Activated CD8-positive, alpha-beta T cell treated with anti-CD3 and anti-CD28 coated beads for 36 hours (primary cell): ENCODE measurements at places on chromosomes 5 and 9. TPM values are rescaled to one million over a fixed set of nuclear protein-coding genes. Genes with fewer than 3 reads are reported as not detected.

DNA sequence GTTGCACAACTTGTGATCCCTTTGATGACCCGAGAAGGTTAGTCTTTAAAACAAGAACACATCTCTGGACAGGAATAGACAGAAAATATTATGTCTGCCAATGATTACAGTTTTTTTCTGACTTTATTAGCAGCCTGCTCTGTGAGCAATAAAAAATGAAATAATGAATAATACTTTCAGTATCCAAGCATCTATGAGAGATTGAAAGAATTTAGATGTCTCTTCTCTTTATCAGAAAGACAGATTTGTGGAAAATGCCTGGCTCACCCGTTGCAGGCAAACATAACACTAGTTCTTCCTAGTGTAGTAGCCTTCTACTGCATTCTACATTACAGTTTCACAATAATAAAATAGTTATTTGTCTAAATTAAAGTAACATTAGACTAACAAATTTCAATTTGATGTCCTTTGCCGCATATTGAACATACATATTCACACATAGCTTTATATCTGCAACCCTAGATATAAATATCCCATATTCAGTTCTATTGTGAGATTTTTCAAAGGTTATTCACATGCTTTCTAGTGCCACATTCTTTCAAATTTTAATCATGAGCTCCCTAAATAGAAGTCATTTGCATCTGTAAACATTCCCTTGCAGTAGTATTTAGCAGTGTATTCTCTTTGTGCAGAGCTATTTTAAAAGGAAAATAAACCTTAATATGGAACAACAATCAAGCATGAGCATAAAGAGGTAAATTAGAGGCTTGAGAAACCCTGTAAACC is 267.3 kb downstream of the EFNA5 start:
- no peak for DNase-seq

GRCh38 chr5:127804886-127805426 is 101.8 kb downstream of the CCDC192 start:
- no peak for DNase-seq

GRCh38 chr9:2624051-2624682 is 2.6 kb downstream of the VLDLR start:
- DNase-seq = no peak

DNA sequence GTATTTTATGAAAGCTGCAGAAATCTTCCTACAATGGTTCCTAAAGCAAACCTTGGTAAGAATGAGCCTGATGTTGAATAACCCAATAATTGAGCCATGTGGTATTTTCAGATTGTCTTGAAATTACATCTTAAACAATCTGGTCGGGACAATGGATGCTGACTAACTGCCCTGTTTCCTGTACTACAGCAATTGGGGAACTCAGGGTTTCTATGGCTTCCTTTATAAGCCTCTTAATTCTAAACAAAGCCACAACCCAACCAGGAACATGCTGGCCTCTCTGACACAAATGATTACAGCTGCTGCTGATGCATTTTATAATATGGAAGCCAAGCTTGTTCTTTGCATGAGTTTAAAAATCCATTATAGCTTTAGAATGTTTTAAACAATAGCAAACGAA is 30.2 kb downstream of the PTPN3 start:
- DNase-seq = peak; percentile 18

DNA sequence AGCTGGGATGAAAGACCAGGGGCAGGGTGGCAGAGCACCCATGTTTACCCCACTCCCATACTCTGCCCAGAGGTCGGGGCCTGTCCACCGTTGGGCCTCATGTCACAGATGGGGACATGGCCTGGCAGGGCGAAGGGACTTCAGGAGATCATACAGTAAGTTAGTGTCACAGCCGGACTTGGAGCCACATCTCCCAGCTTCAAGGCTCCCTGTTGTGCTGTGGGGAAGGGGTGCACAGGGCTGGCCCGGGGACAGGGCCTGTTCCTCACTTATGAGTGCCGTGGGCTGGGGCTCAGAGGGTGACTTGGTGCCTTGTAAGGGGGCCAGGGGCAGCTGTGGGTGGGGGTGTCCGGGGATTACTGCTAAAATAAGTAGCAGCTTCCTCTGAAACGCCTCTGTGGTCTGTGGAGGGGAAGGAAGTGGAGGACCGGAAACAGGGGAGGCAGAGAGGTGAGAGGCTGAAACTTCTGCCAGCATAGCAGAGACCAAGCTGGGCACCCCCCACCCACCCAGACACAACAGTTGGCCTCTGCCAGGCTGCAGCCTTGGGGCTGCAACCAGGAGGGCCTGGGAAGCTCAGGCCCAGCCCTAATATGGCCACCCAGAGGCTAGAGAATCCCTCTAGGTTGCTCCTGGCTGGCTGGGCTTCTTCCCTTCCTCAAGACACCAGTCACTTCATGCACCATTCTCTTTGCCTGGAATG is 41.1 kb upstream of the NEK6 start:
- DNase-seq = peak; percentile 90

The SPOCK1 gene
- not detected for total RNA-seq

DNA sequence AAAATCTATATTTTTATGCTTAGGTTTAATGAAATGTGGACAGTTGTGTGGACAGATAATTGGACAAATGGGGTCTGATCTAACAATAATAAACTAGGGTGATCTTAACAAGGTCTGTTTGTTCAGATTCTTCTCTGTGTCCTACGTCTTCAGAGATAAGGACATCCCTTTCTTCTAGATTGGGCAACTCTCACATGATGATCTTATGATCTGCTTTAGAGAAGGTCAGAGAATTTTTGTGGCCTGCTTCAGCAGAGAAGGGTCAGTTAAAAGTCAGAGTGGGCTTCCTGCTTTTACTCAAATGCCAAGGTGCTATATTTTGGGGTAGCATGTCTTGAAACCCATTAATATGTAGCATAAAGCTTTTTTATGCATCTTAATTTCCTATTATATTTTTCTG is 63.8 kb upstream of the RGMB start:
- DNase-seq = no peak

The FAM151B gene
- not detected for total RNA-seq

GRCh38 chr5:158458086-158458485 is 599.1 kb upstream of the CLINT1 start:
- no peak for DNase-seq

DNA sequence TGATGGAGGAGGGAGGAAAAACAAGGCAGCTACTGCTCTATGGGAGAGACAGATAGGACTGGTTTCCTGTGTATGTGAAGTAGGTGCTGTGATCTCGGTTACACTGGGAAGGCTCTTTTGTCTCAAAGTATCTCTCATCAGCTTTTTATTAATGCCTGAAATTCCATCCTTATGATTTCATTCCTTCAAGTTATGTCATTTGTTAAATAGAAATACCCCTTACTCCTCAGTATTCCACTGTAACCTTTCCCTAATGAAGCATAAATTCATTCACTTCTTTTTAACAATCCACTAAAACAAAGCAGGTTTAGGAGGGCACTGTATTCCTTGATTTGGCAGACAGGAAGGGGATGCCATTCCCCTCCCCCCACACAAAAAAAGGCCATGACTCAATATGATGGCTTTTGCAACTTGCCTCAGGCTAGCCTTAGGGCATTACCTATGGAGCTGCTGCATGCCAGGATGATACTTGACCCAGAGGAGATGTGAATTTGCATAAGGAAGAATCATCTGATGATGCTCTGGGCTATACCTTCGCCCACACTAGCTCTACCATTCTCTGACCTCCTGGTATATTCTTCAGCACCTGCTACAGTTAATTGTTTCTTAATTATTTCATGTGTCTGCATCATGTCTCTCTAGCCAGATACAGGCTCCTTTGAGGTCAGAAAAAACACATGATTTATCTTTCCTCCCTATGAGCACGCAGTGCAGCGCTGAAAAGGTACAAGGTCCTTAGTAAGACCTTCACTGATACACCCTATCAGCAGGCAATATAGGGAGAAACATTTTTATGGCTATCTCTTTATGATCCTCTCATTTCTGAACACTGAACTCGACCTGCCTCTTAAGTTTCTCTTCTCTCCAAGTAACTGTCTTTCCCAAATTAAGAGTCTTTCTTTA is 26.3 kb downstream of the NR3C1 start:
- no peak for DNase-seq
